ENCODE measurements at places on chromosomes 5 and 9. TPM values are rescaled to one million over a fixed set of nuclear protein-coding genes. Genes with fewer than 3 reads are reported as not detected.

- DNase-seq: no peak
Observed at GRCh38 chr5:111453295-111453694, 59.0 kb downstream of the STARD4 start.

SAXO1 gene
- total RNA-seq: not detected

- no peak for DNase-seq
Observed at GRCh38 chr9:108188976-108189375, 666.8 kb downstream of the ACTL7B start.

GRCh38 chr5:106321242-106321641, 1349.5 kb downstream of the EFNA5 start:
- no peak for DNase-seq

DNA sequence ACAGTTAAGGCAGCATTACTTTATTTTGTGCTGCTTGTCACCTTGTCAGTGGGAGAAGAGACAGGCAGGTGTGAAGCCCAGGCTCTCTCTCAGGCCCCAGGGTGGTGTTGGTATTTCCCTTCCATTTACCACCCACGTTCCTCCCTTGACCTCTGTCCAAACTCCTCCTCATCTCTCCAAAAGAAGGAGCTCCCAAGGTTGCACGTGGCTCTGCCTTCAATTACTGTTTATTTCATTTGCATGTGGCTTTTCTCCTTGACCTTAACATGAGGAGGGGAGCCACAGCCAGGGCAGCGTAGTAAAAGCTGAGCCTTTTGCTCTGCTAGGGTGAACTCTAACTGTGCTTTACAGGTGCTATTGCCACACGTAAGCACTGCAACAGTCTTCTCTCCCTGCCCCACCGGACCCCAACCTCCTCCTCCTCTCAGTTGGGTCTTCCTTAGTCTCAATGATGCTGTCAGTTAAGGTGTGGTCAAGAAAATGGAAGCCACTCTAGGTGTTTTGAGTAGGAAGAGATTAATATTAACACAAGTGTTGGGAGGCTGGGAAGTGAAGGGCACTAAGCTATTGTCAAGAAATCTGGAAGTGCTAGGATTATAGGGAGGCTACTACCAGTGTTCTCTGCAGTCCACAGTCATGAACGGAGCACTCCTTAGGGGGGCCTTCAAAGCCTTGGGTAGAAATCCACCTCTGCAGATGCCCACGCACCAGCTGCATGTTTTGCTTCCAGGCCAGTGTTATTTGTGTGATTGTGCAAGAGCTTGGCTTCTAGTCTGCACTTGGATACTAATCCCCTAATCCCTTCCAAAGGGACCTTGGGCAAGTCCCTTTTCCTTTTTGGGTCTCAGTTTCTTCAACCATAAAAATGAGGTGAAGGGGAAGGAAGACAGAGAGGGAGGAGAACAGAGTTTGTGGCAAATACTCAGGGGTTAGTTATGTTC, 3.9 kb upstream of the ALDH1B1 start:
- DNase-seq: no peak

DNA sequence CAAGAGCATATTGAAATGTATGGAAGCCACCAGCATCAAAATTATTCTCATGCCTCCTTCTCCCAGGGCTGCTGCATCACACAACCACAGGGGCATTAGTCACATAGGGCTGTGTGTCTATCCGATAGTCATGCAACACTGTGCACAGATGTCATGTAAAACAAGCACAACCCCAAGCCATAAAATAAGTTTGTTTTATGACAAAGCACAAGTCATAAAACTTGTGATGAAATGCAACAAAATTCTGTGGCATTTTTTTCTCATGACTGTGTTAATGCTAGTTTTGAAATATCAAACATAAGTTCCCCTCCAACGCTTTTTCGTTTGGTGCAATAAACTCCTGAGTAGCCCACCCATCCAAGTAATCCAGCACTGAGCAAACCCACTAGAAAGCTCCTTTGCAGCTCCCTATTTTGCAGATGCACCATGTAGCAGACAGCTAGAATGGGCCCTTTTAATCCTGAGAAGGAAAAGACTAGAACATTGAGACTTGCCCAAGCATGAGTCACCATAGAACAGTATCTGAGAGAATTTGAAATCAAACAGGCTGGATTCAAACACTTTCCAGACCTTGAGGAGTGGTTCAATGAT, 93.3 kb upstream of the ZNF366 start:
- no peak for DNase-seq

- DNase-seq: no peak
Observed at GRCh38 chr9:75962013-75962661, 71.7 kb downstream of the PCSK5 start.

DNA sequence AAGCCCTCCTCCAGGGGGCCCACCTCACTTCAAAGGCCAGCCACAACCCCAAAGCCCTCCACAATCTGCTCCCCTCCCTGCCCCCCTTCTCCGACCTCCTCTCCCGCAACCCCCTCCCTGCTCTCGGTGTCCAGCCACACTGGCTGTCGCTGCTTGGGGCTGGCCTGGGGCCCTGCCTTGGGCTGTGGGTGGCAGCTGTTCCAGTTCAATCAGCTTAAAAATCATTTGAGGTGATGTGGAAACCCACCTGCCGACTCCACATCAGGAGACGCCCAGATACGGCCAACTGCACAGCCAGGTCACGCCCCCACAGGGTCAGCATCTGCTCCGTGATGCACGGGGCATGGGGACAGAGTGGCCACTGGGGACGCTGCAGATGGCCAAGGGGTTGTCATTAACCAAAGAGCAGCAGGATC, 107.0 kb upstream of the MVB12B start:
- DNase-seq: no peak

GRCh38 chr9:37761511-37761910, 7.9 kb downstream of the TRMT10B start:
- no peak for DNase-seq

GLRA1 gene
- total RNA-seq: not detected

CORO2A gene
- total RNA-seq: 1.6 TPM

GRCh38 chr9:78746010-78746409, 449.1 kb downstream of the PSAT1 start:
- DNase-seq: peak; percentile 4

DNA sequence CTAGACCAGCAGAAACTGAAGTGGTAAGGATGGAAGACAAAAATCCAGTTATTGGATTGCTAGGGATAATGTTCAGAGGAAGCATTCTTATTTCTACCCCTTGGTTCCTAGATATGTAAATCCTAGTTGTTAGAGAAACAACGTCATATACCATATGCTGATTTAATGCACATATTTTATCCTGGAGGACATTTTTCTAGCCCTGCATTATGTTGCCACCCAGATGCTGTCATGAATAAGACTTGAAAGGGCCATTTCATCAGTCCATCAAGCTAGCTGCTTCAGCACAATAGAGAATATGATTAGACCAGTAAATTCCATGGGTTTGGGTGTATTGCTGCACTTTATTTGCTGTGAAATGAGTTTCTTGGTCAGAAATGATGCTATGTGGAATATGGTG, 1736.4 kb downstream of the MAT2B start:
- DNase-seq: no peak

DNA sequence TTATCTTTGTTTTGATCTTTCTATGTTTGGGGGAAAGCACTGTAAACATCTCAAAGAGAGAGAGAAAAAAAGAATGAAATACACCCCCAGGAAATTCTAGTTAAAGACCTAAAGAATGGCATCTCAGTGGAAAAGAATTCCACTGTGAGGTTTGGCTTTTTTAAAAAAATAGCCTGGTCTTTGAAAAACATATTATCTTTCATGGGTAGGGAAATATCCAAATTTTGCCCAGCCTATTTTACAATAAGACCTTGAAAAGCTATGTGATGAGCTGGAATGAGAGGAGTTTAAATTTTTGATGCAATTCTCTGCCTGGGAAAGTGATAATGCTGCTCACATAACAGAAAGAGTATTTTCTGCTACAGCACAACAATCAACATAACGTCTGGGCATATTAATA, 348.1 kb upstream of the WWC1 start:
- DNase-seq: no peak

GRCh38 chr9:136014924-136015633, 53.9 kb upstream of the UBAC1 start:
- no peak for DNase-seq

EGFLAM gene
- total RNA-seq: not detected

CAMK4 gene
- total RNA-seq: 22.8 TPM

MEIKIN gene
- not detected for total RNA-seq

DNAJC18 gene
- 6.0 TPM for total RNA-seq

FOXI1 gene
- total RNA-seq: not detected

MARCHF11 gene
- total RNA-seq: not detected

DNA sequence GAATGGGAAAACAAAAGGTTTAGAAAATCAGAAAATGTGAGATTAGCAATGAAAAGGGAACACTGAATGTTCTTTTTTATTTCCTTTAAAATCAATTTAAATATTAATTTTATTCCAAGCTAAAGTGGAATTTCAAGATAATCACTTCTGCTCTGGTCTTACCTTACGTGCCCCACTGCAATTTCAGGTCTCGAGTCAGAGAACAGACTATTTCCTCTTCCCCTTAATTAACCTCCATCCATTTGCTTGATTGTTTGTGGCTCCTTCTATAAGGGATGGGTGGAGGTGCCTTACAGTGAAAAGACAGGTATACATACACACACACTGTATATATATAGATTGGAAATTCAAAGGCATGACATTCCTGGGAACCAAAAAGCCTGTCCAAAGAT, 137.1 kb downstream of the SUSD1 start:
- DNase-seq: no peak

SHISAL2B gene
- total RNA-seq: not detected

DNA sequence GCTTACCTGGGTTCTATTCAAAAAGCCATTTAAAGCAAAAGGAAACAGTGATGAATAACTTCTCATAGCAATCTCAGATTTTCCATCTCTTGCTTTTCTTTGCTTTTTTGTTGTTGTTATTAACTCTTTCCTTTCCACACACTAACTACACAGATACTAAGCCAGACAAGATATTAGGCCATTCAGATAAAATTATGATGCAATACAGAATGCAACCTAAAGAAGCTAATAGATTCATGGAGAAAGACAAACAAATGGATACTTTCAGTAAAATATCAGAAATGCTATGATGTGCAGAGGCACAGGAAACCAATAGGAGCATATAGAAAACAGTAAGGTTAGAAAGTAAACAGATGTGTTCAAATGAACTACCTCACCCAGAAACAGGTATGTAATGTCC, 597.0 kb upstream of the ITGA1 start:
- DNase-seq: no peak

FSD1L gene
- total RNA-seq: 2.7 TPM

GRCh38 chr5:1728846-1729245, 70.8 kb downstream of the MRPL36 start:
- no peak for DNase-seq

DNA sequence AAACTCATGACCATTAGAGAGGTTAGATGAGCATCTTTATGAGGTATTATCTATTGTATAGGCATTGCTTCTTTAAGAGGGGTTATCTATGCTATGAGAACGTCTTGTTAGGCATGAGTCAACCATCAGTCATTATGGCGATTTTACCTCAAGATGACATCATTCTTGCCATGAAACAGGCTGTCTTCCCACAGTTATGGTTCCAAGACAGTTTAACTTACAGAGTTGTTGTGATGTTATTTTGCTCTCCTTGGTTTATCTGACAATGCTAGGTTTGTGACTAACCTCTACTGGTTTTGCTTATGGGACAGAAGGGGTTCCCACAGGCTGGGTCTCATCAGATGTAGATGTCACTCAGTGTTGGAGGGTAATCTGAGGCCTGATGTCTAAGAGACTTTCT, 1864.7 kb upstream of the ACO1 start:
- no peak for DNase-seq

GRCh38 chr5:76978869-76979268, 26.0 kb downstream of the CRHBP start:
- no peak for DNase-seq

- DNase-seq: no peak
Observed at GRCh38 chr9:116574027-116574679, 113.0 kb upstream of the TRIM32 start.

- no peak for DNase-seq
Observed at GRCh38 chr9:70058569-70059116, 15.0 kb downstream of the MAMDC2 start.

- no peak for DNase-seq
Observed at GRCh38 chr9:135136991-135137832, 49.7 kb downstream of the OLFM1 start.

DNA sequence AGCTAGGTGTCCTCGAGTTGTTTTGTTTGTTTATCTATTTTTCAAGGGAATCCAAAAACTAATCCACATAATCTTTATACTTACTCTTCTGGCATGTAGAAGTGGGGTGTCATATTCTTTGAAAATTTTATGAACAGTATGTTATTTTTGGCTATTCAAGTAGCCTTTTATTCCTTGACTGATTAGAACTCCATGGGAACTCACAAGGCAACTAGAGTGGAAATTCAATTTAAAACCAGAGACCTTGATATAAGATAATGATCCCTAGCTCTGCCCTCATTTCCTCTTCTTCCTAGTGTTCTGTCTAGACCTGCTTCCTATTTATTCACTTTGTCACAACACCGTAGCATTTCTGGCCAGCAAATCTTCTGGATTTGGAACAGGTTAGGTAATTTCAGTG, 1123.7 kb upstream of the C9orf72 start:
- DNase-seq: no peak

DNA sequence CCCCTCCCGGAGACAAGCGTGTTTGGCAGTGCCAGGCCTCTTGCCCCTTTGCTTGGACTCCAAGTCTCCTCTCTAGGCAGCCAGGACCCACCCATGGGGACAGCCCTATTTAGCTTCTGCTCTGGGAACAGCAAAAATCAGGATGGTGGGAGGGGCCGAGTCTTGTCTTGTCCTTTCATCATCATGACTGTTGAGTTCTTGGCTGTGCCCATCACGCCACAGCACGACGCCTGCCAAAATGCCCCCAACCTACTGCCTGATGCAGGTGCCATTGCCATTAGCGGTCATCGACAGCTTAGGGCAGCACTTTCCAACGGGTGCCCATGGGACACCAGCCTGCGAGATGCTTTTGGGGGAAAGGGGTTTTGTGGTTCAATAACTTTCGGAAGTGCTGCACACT, 18.9 kb downstream of the PLPP7 start:
- DNase-seq: no peak

SNCAIP gene
- not detected for total RNA-seq

DNA sequence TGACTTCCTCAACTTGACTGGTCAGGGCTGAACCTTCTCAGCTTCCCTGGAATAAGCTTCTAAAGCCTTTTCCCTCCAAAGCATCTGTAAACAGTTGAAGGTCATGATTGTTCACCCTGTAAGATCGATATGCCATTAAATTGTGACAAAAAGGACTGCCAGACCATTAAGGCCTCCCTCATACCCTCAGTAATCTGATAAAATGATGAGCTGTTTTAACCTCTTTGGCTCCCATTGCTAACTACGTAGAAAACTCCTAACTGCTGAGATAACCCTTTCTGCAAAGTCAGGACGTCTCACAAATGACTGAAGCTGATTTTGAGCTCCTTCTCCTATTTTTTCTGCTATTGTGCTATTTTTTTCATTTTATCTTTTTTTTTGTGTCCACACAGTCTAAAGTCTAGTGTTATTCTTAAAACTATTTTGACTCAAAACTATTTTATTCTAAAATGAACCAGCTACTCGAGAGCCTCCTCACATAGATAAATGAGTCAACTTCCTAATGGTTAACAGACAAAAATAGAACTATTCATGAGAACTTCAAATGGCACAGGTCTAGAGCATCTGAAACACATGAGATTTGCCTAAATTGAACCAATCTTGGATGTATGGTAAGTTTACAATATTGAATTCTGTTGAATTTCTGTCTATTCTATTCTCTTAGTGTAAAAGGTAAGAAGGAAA, 395.6 kb upstream of the TLE4 start:
- no peak for DNase-seq

PCDHGA8 gene
- 0.13 TPM for total RNA-seq

- DNase-seq: no peak
Observed at GRCh38 chr9:38120961-38121360, 51.9 kb upstream of the SHB start.

- DNase-seq: no peak
Observed at GRCh38 chr9:9478741-9479140, 1134.1 kb downstream of the PTPRD start.

KCNIP1 gene
- not detected for total RNA-seq

C8G gene
- total RNA-seq: 0.53 TPM
